ENCODE measurements at places on chromosomes 1 and 21.

- no peak for DNase-seq
Observed at GRCh38 chr1:23966973-23967493, 7.4 kb downstream of the PNRC2 start.

- no peak for DNase-seq
Observed at GRCh38 chr1:204574865-204575163, 58.6 kb downstream of the MDM4 start.

- DNase-seq: no peak
Observed at GRCh38 chr1:3904006-3904842, 4.2 kb upstream of the C1orf174 start.

- DNase-seq: no peak
Observed at GRCh38 chr1:178573330-178573729, 60.4 kb downstream of the TEX35 start.

DNA sequence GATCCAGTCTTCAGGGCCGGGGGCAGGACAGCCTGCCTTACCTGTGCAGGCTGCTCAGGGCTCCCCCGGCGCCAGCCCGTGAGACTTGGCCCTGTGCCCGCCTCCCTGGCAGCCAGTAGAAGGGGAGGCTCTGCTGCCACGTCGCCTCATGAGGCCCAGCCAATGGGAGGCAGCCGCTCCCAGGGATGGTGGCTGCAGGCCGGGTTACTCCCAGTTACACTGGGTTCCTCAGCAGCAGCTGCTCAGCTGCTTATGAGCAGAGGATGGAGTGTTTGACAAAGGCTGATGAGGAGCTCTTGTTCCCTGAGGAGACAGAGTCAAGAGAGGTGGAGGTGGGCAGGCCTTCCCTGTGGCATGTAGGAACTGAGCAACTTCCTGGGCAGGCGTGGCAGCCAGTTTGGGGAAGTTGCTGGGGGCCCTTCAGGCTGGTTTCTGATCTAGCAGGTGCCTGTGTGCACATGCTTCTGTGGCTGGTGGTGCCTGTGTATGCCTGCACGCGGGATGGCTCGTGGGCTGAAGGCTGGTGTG, 5.5 kb downstream of the MFSD2A start:
- no peak for DNase-seq

GRCh38 chr1:151825204-151825603, 6.4 kb downstream of the RORC start:
- no peak for DNase-seq

DNA sequence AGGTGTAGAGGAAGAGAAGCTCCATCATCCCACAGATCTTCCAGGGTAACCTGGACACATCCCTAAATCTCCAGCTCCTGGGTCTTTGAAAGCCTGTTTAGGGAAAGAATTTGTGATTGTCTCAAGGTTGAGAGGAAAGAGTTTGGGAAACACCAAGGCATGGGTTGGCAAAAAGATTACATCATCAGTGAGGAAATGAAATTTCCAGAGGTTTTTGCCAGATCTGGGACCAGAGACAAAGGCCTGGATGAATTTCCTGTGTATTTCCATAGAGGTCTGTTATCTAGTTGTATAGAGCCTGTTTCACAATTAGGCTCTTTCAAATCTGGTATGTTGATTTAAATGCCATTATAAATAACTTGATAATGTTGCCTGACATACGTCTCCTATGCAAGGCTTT, 82.3 kb downstream of the GPR89B start:
- DNase-seq: no peak

DNA sequence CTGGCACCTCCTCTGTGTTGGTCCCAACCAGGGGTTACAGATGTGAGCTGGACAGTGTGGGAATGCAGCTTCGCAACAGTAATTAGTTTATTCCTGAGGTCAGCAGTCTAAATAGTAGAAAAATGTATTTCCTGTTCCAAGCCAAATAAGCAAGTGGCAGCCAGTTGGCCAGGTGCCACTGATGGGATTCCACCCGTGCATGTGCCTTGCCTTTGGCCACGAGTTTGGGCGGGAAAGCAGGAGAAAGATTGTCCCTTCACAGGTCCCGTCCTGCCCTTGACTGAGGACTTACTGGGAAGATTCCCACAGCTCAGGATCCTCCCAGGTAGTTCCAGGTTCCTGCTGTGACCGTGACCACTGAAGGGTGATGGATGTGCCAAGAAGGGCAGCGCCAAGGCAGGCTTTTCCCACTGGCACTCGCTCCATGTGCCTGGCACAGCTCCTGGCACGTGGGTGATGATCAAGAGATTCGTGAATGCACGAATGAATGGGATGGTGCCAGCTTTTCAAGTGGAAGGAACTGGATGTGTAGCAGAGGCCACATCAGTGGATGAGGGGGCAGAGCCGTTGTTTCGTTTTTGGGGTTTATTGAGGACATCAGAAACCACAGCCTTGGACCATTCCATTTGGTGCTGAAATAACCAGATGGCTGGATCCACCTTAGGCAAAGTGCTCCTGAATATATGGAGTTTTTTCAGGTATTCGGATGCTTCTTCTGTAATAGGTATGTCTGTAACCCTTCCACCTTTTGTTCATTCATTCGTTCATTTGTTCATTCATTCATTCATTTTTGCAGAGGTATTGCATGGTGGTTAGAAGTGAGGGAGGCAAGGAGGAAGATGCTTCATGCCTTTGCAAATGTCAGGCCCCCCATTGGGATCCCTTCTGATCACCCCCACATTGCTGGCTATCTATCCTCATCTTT, 62.4 kb upstream of the WNT4 start:
- no peak for DNase-seq

- DNase-seq: no peak
Observed at GRCh38 chr1:100699744-100700143, 19.8 kb upstream of the VCAM1 start.

- DNase-seq: no peak
Observed at GRCh38 chr21:44965251-44966022, 25.6 kb downstream of the SLX9 start.

DNA sequence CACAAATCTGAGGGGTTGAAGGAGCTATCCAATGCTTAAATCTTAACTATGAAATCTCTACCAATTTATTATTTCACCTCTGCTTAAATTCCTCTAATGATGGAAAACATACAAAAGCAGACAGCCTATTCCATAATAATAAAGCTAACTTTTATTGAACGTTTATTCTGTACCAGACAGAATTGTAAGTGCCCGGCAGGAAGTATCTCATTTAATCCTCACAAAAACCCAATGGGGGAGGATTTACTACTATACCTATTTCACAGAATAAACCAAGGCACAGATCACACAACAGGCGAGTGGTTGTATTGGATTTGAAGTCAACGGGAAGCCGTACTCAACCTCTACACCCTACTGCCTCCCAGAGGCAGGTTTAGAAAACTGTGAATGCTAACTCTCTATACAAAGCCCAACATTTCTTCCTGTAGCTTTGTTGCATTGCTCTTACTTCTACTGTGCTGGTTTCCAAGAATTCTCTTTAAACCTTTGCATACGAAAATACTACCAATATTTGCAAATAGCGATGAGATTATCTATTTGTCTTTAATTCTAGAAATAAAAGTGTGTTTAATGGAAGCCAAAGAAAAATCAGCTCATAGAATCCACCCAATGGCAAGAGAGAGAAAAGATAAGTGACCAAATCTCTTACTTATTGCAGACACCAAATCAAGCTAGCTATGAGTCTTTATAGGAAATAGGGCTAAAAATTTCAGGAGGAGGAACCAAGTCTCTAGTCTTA, 33.5 kb upstream of the C1orf53 start:
- no peak for DNase-seq

DNA sequence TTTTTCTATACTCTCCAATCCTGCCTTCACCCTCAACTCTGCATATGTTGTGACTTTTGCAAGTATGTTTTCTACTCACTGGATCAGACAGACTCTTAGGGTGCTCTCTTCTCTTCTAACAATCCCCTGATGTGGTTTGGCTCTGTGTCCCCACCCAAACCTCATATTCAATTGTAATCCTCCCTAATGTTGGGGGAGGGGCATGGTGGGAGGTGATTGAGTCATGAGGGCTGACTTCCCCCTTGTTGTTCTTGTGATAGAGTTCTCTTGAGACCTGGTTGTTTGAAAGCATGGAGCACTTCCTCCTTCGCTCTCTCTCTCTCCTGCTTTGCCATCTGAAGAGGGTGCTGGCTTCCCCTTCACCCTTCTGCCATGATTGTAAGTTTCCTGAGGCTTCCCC, 148.9 kb upstream of the IGSF21 start:
- DNase-seq: no peak

DNA sequence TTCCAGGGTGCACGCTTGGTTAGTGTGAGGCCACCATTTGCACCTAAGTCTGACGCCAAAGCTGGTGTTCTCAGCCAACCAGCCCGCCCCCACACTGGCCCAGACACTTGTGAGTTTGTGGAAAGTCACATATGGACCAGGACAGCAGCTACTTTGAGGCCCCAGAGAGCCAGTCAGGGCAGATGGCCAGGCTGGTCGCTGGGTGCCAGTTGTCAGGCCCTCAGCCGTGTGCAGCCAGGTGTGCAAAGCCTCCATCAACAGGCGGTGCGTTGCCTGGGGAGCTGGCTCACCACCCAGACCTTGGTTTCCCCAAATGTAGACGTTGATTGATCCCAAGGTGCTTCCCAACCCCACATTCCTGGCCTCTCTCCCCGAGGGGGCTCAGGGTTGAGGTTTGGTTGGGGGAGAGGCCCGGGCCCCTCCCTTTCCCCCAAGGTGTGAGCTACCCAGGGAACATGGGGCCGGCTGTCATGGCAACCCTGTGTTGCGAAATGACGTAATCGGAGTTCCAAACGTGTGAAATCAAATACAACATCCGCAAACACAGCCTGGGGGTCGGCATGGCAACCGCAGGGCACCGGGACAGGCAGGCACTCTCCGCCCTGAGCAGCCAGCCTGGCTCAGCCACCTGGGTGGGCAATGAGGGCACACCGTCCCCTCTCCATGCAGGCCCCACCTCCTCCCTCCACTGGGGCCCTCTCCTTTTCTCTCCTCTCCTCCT, 42.2 kb upstream of the WNT4 start:
- DNase-seq: no peak

DNA sequence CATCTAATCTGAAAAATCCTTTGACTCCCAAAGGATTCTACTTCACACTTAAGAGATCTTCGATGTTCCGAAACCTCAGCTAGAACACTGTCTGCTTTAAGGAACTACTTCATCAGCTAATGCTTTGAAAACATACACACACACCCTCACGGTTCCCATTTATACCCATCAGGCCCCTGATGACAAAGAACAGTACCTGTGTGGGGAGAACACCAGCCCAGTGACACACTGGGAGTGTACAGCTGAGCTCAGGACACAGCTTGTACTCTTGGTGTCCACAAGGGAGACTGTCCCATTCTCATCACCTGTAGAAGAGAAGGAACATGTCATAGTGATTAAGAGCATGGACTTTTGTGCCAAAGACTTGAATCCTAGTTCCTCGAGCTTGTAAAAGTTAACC, 6.6 kb downstream of the WDR77 start:
- DNase-seq: no peak

All from activated CD4-positive, CD25-positive, alpha-beta regulatory T cell (primary cell).